ENCODE measurements at places on chromosomes 12 and 14. TPM values are rescaled to one million over a fixed set of nuclear protein-coding genes. Genes with fewer than 3 reads are reported as not detected.

TAS2R19 gene
- total RNA-seq, result 3.0 TPM

DNA sequence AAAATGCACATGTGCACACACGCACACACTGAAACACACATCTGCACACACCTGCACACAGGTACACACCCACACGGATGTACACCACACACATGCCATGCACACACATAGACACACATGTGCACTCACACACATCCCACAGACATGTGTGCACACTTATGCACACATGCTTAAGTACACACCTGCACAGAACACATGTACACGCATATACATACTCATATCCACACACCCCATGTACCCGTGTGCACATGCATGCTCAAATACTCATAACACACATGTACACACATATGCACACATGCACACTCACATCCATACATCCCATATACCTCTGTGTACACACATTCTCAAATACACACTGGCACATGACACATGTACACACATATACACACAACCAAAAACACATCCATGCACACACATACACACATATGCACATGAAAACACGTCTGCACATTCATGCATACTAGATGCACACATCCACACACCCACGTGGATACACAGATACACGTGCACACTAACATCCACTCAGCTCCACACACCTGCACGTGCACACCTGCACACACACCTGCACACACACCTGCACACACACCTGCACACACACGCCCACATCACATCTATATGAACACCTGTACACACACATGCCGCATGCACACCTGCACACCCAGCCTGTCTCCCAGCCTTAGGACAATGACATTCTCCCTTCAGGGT lies 336.7 kb downstream of the ADGRD1 start:
- H3K4me1 ChIP-seq, result no peaks in the 10 kb centered on the region
- DNase-seq, result no peak
- no peaks in the 10 kb centered on the region for H3K36me3 ChIP-seq
- no peak overlapping the region for H3K4me3 ChIP-seq
- no peaks in the 10 kb centered on the region for H3K27me3 ChIP-seq
- no peak overlapping the region for H3K27ac ChIP-seq

GRCh38 chr14:54712465-54713200 lies 145.7 kb downstream of the SAMD4A start:
- peaks cover 3% of the 10 kb centered on the region for H3K27me3 ChIP-seq
- DNase-seq, result no peak
- no peak overlapping the region for H3K27ac ChIP-seq
- H3K4me3 ChIP-seq, result no peak overlapping the region

DNA sequence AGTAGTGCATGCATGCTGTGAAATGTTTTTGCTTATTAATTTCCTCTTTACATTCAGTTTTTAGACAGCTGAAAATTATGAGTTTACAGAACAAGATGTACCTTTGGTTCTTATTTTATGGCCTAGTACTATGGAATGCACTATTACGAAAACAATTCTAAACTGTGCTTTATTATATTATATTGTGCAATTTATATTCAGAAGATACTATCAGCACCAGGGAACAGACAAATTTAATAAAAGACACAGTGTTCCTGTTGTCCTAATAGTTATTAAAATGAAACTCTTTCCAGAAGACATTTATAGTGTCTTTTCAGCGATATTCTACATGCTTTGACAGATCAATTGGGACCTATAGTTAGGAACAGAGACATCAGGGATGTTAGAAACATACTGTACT lies 427.3 kb downstream of the BTG1 start:
- no peaks in the 10 kb centered on the region for H3K4me1 ChIP-seq
- H3K4me3 ChIP-seq, result no peak overlapping the region
- no peak for DNase-seq
- no peak overlapping the region for H3K27ac ChIP-seq

- H3K4me1 ChIP-seq, result peaks cover 46% of the 10 kb centered on the region
- H3K36me3 ChIP-seq, result no peaks in the 10 kb centered on the region
- H3K27ac ChIP-seq, result peak overlapping the region; percentile 87
- H3K27me3 ChIP-seq, result no peaks in the 10 kb centered on the region
- no peak for DNase-seq
Observed at GRCh38 chr12:132430838-132431774, 58.8 kb upstream of the FBRSL1 start.

GRCh38 chr14:36901861-36902260 lies 240.2 kb downstream of the PAX9 start:
- no peaks in the 10 kb centered on the region for H3K27me3 ChIP-seq
- no peak overlapping the region for H3K4me3 ChIP-seq
- DNase-seq, result no peak
- no peaks in the 10 kb centered on the region for H3K36me3 ChIP-seq
- no peaks in the 10 kb centered on the region for H3K4me1 ChIP-seq
- no peak overlapping the region for H3K27ac ChIP-seq

BCL2L14 gene
- total RNA-seq, result 8.0 TPM

SERPINA12 gene
- not detected for total RNA-seq

EGLN3 gene
- total RNA-seq, result 18.2 TPM

GRCh38 chr12:42267413-42268190 lies 29.6 kb upstream of the YAF2 start:
- H3K36me3 ChIP-seq, result peaks cover under 1% of the 10 kb centered on the region
- DNase-seq, result no peak
- H3K4me1 ChIP-seq, result peaks cover 6% of the 10 kb centered on the region
- H3K27ac ChIP-seq, result no peak overlapping the region
- peaks cover 8% of the 10 kb centered on the region for H3K27me3 ChIP-seq

GRCh38 chr14:34007902-34008301 lies 57.0 kb upstream of the EGLN3 start:
- peaks cover 8% of the 10 kb centered on the region for H3K4me1 ChIP-seq
- peaks cover 54% of the 10 kb centered on the region for H3K27me3 ChIP-seq
- DNase-seq, result no peak
- H3K36me3 ChIP-seq, result peaks cover 21% of the 10 kb centered on the region
- no peak overlapping the region for H3K4me3 ChIP-seq
- H3K27ac ChIP-seq, result no peak overlapping the region

RSRC2 gene
- total RNA-seq, result 79.6 TPM

- H3K27ac ChIP-seq, result no peak overlapping the region
- H3K36me3 ChIP-seq, result no peaks in the 10 kb centered on the region
- peaks cover 2% of the 10 kb centered on the region for H3K27me3 ChIP-seq
- no peak overlapping the region for H3K4me3 ChIP-seq
- DNase-seq, result no peak
- no peaks in the 10 kb centered on the region for H3K4me1 ChIP-seq
Observed at GRCh38 chr12:58204071-58204470, 262.7 kb downstream of the ATP23 start.

GRCh38 chr14:94368956-94369355 lies 19.4 kb downstream of the SERPINA1 start:
- no peak for DNase-seq
- no peaks in the 10 kb centered on the region for H3K27me3 ChIP-seq
- H3K4me1 ChIP-seq, result no peaks in the 10 kb centered on the region
- no peaks in the 10 kb centered on the region for H3K36me3 ChIP-seq
- no peak overlapping the region for H3K27ac ChIP-seq
- no peak overlapping the region for H3K4me3 ChIP-seq

DNA sequence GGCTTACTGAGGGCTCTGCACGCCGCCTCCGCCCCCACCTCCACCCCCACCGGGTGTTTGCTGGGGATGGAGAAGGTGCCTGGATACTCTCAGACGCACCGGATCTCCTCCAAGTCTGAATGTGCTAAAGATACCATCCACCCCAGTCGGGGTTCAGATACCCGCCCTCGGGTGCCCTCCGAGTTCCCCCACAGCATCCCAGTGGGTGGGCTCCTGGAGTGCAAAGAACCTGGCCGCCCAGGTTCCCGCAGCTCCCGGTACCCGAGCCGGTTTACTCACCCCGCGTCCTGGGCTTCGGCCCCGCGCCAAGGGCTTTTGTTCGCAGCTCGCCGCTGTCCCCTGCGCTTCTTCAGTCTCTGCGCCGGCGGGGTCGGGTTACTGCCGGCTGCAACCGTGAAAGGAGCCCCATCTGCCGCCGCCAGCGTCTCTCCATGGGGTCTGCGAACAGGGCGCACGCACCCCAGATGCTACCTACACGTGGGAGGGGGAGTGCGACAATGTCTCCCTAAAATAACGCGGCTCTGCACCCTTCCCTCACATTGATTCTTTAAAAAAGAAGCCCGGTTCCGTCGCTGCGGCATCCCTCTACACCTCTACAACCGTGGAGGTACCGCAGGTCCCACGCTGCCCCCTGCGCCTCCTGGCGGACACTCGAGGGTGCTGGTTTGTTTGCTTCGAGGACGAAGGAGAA lies at the start of gene CCDC177:
CCDC177 (minus strand) TSS at position 609 of the 691 bp plus-strand sequence. CDS start 1,249 bp downstream, outside the sequence.
- peaks cover 2% of the 10 kb centered on the region for H3K36me3 ChIP-seq
- DNase-seq, result peak; percentile 78
- no peak within 1 kb of the TSS for H3K27ac ChIP-seq
- peaks cover 64% of the 10 kb centered on the region for H3K27me3 ChIP-seq

SDSL gene
- total RNA-seq, result 4.5 TPM

MYH6 gene
- 0.07 TPM for total RNA-seq

ARHGEF40 gene
- 0.22 TPM for total RNA-seq

TDP1 gene
- total RNA-seq, result 77.9 TPM

DNA sequence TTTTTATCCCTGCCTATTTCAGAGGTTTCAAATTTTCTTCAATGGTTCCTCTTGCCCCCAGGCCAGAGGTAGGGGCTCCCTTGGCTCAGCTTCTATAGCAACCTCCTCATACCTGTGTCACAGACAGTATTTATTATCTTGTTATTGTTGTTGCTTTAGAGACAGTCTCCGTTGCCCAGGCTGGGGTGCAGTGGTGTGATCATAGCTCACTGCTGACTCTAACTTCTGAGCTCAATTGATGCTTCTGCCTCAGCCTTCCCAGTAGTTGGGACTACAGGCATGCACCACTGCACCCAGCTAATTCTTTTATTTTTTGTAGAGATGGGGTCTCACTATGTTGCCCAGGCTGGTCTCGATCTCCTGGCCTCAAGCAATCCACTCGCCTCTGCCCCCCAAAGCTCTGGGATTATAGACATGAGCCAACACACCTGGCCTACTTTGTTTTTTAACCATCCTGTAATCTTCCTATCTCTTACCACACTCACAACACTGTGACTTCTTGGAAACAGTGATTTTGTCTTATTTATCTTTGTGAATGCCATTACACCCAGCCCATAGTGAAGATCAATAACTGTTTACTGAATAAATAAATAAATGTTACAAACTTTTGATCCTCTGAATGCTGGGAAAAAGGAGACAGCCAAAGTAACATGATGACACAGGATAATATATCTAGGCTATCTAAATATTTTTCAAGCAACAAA lies 95.9 kb downstream of the PHLDA1 start:
- no peak for DNase-seq
- H3K4me3 ChIP-seq, result no peak overlapping the region
- peaks cover 3% of the 10 kb centered on the region for H3K36me3 ChIP-seq
- H3K27ac ChIP-seq, result peak overlapping the region; percentile 57
- H3K27me3 ChIP-seq, result peaks cover 3% of the 10 kb centered on the region

GRCh38 chr12:23168459-23168858 lies 543.5 kb downstream of the ETNK1 start:
- H3K27me3 ChIP-seq, result no peaks in the 10 kb centered on the region
- H3K36me3 ChIP-seq, result no peaks in the 10 kb centered on the region
- no peak overlapping the region for H3K4me3 ChIP-seq
- H3K4me1 ChIP-seq, result no peaks in the 10 kb centered on the region
- no peak for DNase-seq
- H3K27ac ChIP-seq, result no peak overlapping the region

GRCh38 chr12:40559865-40560264 lies 132.4 kb upstream of the CNTN1 start:
- no peak overlapping the region for H3K27ac ChIP-seq
- H3K27me3 ChIP-seq, result no peaks in the 10 kb centered on the region
- DNase-seq, result no peak
- no peaks in the 10 kb centered on the region for H3K4me1 ChIP-seq
- H3K4me3 ChIP-seq, result no peak overlapping the region

DNA sequence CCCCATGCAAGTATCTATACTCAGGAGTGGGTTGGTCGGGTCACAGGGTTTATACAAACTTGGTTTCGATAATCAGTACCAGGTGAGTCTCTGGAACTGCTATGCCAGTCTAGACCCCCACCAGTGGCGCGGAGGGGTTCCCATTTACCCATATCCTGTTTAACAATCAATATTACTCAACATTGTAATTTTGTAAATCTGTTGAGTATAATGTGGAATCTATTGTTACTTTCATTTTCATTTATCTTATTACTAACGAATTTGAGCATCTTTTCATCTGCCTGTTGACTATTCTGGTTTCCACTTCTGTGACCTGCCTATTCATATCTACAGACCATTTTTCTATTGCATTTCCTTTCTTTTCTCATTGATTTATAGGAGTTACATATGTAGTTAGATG lies 275.2 kb upstream of the CRY1 start:
- peaks cover 76% of the 10 kb centered on the region for H3K4me1 ChIP-seq
- peak; percentile 44 for DNase-seq
- no peaks in the 10 kb centered on the region for H3K27me3 ChIP-seq
- H3K27ac ChIP-seq, result peak overlapping the region; percentile 98
- peaks cover 3% of the 10 kb centered on the region for H3K36me3 ChIP-seq
- peak overlapping the region; percentile 76 for H3K4me3 ChIP-seq

- no peak overlapping the region for H3K27ac ChIP-seq
- no peak overlapping the region for H3K4me3 ChIP-seq
- H3K36me3 ChIP-seq, result no peaks in the 10 kb centered on the region
- H3K4me1 ChIP-seq, result no peaks in the 10 kb centered on the region
Observed at GRCh38 chr14:84485036-84485435, 1044.9 kb upstream of the FLRT2 start.

DNA sequence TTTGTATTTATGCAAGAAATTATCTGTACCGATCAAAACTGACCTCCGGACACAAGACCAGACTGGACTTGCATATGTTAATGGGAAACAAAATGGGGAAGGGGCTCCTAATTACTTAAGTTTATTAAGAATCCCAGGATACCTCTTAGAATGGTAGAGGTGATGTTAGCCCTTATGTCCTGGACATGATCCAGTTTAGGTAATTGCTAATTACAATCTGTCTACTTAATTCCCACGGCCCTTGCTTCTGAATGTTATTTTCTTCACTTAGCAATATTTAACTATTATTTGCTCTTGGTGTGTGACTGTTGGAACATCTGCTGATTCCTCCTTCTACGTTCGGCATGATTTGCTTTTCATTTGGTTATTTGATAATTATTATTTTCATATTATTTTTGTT lies 644.0 kb downstream of the DIO2 start:
- no peaks in the 10 kb centered on the region for H3K36me3 ChIP-seq
- no peak overlapping the region for H3K4me3 ChIP-seq
- H3K27me3 ChIP-seq, result no peaks in the 10 kb centered on the region
- H3K27ac ChIP-seq, result no peak overlapping the region

DNA sequence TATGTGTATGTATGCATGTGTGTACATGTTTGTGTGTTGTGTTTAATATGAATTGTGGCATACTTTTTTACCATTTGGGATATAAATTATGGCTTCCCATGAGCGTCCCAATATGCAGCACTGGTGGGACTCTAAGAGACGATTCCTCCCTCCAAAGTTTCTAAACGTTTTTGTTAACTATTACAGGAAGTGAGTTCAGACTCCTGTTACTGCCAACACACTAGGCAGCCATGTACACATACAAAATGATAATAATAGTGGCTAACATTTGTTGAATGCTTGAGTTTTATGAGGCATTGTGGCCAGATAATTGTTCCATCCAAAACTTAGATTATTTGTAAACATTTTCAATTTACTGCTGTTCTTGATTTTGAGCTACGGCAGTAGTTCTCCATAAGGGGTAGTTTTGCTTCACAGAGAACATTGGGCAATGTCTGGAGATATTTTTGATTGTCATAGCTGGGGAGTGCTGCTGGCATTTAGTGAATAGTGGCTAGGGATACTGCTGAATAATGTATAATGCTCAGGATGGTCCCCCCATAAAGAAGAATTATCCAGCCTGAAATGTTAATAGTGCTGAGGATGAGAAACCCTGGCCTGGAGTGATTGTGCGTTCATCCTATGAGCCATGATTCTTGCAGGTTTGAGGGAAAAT lies 45.1 kb downstream of the ARID2 start:
- H3K4me3 ChIP-seq, result no peak overlapping the region
- no peaks in the 10 kb centered on the region for H3K27me3 ChIP-seq
- H3K27ac ChIP-seq, result no peak overlapping the region
